ENCODE measurements at places on chromosomes 3 and 15.
A peak's percentile ranks its signal among the peaks of the same experiment; 100 is the strongest.

DNA sequence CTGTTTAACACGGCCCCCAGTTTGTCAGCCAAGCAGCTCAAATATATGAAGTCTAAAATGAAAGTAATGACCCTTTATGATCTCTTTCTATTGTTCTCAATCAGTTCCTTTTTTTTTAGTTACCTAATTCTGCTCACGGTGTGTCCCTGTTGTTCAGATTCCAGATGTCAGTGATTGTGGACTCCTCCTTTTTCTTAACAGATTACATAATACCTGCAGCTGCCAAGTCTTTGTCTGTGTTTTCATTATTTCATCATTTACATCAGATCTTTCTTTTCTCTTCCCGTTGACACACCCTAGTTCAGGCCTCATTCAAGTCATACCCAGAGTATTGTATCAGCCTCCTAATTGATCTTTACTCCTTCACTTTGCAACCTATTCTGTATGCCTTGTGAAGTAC lies 56.1 kb upstream of the SKIL start:
- DNase-seq = no peak

DNA sequence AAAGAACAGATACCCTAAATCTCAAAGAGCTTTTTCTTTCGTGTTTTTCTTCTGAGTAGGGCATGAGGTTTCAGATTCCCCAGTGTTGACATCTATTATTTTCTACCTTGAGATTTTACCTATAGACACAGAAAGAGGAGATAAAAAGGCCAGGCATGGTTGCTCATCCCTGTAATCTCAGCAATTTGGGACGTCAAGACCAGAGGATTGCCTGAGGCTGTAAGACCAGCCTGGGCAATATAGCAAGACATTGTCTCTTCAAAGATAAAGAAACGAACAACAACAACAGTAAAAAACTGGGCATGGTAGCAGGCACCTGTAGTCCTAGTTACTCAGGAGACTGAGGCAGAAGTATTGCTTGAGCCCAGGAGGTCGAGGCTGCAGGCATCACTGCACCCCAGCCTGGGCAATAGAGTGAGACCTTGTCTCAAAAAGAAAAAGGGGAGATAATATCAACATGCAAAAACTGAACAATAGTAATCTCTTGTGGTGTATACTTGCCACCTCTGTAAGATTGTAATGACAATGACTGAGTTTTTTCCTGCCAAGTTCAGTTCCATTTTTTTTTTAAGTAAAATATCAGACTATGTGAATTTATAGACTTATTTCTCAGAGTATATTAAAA lies 71.3 kb downstream of the MBNL1 start:
- no peak for DNase-seq

GRCh38 chr3:113247675-113248458 lies 36.5 kb downstream of the BOC start:
- no peak for DNase-seq

DNA sequence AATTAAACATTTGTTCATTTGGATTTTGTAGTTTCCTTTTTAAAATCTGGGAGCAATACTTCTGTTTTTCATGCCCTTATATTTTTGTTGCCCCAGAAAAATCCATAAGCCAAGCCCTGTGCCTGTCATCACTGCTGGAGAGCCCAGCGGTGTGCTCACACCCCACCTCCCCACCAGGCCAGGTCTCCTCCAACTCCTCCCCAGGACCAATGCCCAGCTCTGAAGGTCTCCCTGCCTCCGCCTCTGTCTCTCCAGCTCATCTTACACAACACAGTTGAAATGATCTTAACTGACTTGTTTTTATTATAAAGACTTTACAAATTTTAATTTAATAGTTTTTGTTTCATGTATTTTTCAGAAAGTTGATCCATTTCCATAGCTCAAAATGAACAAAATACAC lies 66.4 kb downstream of the RHCG start:
- no peak for DNase-seq

DNA sequence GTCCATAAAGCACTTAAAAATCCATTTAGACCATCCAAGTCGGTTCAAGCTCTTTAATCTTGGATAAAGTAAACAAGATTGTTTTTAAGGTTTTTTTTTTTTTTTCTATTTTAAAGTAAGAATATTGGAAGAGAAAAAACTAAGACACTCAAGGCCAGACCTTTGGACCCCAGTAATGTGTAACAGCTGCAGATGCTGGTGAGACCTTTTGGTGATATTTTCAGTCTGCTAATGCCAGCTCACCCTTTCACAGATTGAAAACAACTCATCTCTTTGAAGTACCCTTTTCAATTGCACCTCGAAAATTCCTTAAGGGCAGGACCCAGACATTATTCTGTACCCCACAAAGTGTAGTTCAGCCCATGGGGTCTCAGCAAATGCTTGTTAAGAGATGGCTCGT lies 260.7 kb upstream of the CTNNB1 start:
- no peak for DNase-seq

- no peak for DNase-seq
These were observed 79.2 kb upstream of the KLF13 start for GRCh38 chr15:31247404-31247803.

- no peak for DNase-seq
These were observed 612.2 kb downstream of the DIPK2A start for GRCh38 chr3:144583871-144584270.

DNA sequence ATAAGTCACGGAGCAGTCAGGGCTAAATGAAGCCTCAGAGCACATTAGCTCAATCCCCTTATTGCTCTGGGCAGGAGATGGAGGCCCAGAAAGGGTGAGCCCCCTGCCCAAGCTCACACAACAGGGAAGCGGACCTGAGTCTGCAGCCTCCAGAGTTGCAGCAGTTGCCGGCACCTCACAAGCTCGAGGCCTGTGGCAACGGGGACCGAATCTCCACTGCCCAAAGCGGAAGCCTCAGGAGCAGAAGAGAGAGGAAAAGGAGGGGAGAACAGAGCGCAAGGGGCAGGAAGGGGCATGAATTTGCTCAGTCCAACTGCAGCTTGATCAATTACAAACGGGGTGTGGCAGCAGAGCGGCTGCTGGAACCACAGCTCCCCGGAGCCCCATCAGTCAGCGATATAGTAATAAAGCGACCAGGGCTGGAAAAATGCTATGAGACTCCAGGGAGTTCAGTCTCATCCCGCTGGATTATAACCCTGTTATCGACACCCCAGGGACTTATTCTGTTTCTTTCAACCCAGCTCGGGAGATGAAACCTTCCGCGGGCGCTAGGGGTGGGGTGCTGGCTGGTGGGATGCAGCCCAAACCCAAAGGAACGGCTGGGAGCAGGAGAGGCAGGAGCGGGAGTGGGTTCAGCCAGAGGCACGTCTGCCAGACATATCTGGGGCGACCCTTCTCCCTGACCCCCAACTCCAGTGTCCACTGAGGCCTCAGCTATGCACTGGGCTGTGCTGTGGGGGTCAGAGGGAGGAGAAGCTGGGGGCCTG lies 219.7 kb upstream of the LINGO1 start:
- no peak for DNase-seq

- no peak for DNase-seq
These were observed 3.2 kb upstream of the PODXL2 start for GRCh38 chr3:127625821-127626220.

- DNase-seq = no peak
These were observed 4.1 kb upstream of the CLASP2 start for GRCh38 chr3:33722191-33722590.

GRCh38 chr15:44525018-44525417 lies 11.9 kb upstream of the EIF3J start:
- DNase-seq = no peak

DNA sequence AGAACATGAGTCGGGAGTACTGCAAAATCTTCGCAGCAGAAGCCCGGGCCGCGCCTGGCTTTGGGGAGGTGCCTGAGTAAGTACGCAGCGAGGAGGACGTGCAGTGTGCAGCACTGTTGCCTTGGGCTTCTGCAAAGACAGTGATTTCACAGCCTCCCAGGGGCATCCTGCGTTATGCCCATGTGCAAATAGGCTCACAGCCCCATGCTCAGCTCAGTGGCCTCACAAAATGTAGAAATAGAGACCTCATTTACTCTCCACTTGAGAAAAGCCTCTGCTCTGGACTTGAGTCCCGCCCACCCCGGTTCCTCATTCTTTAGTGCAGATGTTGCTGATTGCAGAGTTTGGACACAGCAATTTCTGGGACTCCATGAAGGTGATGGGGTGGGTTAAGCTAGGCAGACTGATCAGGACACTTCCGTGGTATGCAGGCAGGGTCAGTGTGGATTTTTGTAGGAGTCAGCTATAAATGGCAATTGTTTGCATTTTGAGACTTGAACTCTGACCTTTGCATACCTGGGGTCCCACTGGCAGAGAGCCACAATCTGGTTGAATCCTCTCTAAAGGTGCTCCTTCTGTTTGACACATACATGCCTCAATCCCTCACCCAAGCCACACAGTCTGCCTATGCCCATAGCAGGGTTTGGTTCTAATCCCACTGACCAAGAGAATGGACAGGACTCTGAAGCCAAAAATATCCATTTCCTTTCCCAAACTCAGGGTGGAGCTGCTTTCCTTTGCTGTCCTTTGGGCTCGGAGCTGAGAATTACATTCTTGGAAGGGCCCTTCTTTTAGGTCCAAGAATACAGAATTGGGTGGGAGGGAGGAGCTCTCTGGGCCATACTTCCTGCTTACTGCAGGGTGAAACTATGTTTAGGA lies 20.7 kb upstream of the SLC28A1 start:
- no peak for DNase-seq

DNA sequence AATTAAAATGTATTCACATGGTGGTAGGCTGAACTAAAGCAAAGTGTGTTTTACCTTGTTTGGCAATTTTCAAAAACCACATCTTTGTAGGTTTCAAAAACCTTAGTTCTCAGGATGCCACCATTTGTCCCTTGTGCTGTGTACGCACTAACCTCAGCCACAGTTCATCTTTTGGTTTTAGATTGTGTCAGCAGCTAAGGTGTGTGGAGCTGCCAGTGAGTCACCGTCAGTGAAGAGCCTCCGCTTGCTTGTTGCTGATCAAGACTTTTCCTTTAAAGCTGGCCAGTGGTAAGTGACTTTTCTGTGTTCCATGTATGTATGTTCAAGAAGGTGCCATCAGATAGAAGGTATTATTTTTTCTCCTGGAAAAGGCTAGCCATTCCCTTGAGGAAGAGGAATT lies 21.1 kb downstream of the OXNAD1 start:
- DNase-seq = no peak

DNA sequence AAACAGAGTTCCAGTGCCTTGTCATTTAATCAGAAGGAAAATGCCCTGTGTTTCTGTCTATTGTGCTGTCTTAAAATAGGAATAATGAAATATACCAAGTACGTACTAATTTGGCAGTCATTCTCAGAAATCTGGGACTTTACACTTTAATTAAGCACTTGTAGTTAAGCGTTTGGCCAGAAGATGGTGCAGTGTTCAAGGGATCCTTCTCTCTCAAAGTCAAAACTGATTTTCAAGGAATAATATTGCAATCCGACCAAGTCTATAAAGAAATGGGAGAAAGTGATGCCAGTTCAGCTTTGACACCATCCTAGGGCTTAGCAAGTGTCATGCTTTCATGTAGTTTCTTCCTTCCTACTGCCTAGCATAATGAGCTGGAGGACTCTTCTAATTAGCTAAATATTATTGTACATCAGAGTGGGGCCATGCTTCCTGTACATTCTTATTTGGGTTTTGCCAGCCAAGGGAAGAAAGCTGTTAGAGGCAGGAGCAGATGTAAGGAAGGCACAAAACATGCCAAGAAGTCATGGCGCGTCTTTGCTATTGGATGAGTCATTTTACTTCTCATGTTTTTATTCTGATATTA lies 64.8 kb downstream of the SAMMSON start:
- DNase-seq = peak; percentile 17
